ENCODE measurements at places on chromosomes 16 and 17.

DNA sequence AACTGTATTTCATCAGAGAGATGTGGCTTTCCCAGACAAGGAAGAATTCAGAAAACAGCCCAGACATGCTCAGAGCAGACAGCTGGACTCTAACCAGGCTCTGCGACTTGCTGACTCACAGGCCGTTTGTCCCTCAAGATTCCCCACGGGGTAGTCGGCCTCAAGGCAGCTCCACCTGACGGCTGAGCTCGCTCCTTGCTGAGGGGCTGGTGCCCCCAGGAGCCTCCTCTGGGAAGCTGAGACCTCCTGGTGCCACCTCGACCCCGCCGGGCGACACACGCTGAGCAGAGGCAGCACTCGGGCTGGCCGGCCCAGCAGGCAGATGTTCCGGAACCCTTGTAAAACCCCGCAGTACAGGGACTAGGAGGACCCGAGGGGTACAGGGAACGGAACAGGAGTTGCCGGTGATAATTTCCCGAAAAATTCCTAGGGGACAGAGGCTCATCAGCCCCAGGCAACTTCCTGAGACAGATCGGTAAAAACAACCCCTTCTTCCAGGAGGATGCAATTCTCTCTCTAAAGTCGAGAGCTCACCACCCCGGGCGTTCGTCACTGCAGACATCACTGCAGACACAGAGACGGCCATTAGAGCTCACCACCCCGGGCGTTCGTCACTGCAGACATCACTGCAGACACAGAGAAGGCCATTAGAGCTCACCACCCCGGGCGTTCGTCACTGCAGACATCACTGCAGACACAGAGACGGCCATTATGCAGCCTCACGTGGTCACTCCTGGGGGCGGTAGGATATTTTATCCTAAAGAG lies 19.9 kb downstream of the RPH3AL start:
- DNase-seq = peak; percentile 47

DNA sequence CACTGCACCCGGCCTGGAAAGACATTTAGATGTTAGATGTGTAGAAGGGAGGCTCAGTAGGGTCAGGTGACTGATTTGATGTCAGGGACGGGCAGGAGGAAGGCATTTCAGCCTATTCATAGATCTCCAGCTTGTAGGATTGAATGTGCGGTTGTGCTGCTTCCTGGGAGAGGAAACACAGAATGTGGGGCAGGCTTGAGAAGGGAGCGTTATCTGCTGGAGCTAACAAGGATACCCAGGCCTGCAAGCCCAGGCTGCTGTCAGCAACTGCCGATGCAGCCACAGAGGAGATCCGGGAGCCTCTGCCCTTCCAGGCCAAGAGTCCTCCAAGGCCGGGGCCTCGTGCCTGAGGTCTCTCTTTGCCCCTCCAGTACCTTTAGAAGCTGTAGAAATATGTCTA lies 205.6 kb downstream of the SPECC1 start:
- DNase-seq = peak; percentile 62

DNA sequence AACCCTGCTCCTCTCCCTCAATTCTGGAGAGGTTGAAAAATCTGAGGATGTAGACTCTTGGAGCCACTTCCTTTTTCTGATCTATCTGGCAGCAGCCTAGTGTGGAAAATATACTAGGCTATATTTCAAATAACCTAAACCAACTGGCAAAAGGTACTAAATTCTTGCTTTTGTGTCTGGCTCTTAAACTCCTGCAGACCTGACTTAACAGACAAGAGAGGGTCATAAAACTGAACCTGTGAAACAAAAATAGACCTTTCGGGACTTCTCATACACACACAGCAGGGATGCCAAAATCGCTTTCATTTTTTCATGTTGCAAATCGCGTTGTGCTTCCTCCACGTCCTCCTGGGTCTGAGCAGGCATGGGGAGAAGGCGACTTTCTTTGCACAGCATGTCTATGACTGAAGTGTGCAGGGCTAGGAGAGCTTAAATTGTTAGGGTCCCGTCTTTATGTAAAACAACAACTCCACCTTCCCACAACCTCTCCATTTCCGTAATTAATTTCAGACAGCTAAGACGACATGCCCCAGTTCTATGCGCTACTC lies 520.7 kb upstream of the PSMD7 start:
- no peak for DNase-seq

DNA sequence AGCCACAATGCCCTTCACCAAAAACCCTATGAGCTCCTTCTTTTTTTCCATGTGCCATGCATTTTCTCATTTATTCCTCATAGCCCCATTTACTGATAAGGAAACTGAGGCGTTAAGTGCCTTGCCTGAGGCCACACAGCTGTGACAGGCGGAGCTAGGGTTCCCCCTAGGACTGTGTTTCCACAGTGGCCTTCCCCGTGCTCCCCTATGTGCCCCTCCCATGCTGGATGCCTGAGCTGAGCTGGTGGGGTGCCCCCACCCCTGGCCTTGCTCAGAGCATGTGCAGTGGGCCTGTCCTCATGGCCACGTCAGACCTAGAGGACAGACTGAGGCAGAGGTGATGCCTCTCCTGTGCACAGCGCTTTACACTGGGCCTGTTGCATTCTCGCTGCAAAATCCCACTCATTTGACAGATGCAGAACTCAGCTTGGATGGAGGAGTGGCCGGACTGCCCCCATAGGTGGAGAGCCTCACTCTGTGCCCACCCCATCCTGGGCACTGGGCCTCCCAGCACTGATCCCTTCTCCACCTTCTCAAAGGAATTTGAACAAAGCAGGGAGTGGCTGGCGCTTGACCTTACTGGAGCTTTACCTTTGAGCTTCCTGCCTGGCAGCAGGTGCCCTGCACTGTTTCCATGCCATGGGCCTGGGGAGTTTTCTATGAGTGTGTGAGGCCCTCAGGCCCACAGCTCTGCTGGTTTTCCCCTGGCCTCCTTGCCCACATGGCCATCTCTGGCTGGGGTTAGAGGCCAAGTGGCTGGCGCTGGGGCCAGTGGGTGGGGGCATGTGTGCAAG lies 2.6 kb downstream of the MAP2K3 start:
- no peak for DNase-seq

DNA sequence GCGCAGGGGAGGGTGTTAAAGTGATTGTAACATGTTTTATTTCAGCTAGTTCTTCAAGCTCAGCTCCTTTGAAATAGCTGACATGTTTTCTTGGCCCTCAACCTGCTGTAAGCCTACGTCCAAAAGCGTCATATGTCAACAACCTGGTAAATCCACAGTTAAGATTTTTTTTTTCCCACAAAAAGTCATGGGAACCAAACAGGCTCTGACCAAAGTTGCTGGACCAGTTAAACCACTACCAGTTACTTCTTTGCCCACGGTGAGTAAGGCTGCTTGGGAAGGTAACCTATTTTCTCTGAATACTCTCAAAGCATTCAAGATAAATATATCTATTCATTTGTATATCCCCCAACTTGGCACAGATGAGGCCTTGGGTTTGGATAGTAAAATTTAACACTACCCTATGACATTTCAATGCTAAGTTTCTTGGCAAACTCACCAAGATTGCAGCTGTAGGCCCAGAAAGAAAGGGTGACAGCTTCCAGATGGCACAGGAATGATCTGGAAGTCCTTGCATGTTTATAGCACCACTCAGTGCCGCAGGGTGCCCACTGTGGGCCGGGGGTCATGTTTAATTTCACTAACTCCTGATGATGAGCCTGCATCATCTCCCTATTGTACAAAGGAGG lies 166.2 kb downstream of the XYLT1 start:
- DNase-seq = no peak

- DNase-seq = no peak
These were observed 23.9 kb upstream of the MAPT start for GRCh38 chr17:45870342-45870974.

GRCh38 chr16:87311387-87311786 lies 5.8 kb downstream of the C16orf95 start:
- no peak for DNase-seq

DNA sequence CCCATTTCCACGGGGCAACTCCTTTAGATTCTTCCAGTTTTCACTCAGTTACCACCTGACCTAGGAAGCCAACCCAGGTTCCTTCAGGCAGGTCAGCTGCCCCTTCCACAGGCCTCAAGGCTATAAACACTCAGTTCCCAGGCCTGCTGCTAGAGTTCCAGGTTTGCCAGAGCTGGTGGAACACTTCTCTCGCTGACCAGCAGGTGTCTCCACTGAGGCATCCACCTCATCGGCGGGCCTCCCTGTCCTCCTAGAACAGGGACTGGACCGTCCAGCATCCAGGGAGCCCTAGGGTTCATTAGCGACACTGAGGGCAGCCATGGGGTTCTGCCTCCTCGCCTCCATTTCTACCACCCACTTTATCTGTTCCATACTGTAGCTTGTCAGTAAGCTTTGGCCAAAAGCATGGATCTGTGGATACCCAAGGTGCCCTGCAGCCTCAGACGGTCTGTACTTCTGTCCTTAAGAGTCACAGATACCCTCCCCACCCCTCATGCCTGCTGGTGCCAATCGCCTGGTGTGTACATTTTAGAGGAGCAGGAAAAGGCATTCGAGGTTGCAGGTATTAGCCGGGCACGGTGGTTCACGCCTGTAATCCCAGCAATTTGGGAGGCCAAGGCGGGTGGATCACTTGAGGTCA lies 29.0 kb downstream of the PIMREG start:
- DNase-seq = peak; percentile 47

GRCh38 chr17:17111401-17112393 lies 69.4 kb downstream of the MPRIP start:
- no peak for DNase-seq

GRCh38 chr17:288802-289356 lies 63.7 kb downstream of the RPH3AL start:
- DNase-seq = no peak

- peak; percentile 98 for DNase-seq
These were observed 16.2 kb upstream of the TNRC6C start for GRCh38 chr17:77942112-77942988.

- DNase-seq = no peak
These were observed 10.3 kb downstream of the MINK1 start for GRCh38 chr17:4843321-4844000.

GRCh38 chr16:5951486-5951885 lies 853.9 kb upstream of the EEF2KMT start:
- DNase-seq = no peak

- no peak for DNase-seq
These were observed 25.5 kb upstream of the MYO15B start for GRCh38 chr17:75561927-75562603.

DNA sequence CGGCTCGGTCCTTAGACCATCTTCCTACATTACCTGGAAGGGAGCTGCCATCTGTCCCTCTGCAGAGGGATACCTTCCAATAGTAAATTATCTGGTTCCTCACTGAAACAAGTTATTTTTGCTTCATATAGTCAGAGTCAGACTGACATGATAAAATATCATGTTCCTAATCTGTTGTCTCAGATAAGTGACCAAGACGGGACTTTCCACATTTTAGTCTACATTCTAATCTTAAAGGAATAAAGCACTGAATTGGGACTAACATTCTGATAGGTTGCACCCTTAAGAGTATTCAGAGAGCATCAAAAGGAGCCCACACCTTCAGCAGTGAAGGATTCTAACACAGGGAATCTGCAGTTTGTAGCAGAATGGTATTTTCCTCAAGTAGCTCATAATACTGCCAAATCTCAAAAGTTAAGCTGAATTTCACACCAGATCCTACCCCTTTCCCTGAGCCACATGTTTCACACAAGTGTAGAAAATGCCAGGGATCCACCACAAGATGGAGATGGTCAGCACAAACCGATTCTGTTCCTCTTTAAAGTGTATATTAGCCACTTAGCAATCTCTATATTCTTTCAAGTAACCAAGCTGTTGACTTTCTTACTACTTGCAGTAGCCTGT lies 13.4 kb downstream of the GINS2 start:
- no peak for DNase-seq

DNA sequence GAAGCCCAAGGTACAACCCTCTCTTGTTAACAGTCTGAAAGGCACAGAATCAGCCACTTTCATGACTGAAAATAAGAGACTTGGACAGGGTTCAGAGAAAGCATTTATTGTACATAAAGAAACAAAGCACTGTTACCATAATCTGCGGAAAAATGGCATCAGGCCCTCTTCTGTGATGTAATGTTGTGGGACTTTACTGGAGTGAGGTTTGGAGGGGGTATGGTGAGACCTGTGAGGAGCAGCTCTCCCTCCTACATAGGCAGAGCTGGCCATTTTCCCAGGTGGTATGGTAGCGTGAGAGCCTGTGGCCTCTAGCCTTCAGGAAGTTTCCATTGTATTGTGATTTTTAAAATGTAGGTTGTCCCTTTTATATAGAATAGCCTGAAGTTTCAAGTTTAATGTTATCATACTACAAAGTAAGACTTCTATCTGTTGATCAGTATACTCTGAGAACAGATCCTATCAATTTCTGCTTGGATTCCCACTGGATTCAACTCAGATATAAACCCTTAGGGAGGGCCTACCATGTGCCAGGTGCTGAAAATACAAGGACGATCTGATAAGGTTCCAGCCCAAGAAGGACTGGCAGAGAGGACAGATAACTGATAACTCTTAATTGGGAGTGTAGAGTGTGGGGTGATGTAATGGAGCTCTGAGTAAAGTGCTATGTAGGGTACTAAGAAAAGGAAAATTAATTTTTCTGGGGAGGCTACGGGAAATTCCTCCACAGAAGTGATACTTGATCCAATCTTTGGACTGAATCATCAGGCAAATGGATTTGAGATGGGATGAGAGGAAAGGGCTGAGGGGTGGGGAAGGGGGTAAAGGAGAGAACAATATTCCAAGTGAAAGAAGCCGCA lies 4.1 kb upstream of the YPEL2 start:
- no peak for DNase-seq

DNA sequence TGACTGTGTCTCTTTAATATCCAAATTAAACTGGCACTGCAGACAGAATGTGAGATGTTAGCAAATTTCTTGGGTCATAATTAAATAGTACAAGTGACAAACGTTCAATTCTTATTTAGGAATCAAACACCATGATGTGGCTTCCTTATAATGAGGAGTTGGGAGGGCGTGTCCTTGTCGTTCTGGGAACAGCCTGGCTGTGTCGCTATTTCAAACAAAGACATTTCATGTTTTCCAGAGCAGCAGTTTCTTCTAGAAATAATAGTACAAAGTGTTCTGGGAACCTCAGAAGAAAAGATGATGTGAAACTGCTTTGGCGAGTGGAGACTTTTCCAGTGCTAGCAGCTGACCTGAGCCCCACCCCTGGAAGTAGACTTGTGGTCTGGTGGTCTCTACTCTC lies 301.7 kb upstream of the N4BP1 start:
- DNase-seq = no peak

All from globus pallidus (tissue), 1 donor.